Progenitor cell of endocrine pancreas (in vitro differentiated cells): ENCODE measurements at places on chromosomes 3 and 15. TPM values are rescaled to one million over a fixed set of nuclear protein-coding genes. Genes with fewer than 3 reads are reported as not detected.

The CEP152 gene
- 8.4 and 9.5 TPM in 2 replicates for total RNA-seq

The CHRNB4 gene
- 1.0 and 2.4 TPM in 2 replicates for total RNA-seq

The ISLR2 gene
- 0.14 and 0.42 TPM in 2 replicates for total RNA-seq

The CCR3 gene
- not detected in 2 replicates for total RNA-seq

The PLCB2 gene
- total RNA-seq, result 2.5 and 2.8 TPM in 2 replicates

The CAV3 gene
- total RNA-seq, result not detected in 2 replicates

The CLDN16 gene
- 0.31 TPM in 2 replicates for total RNA-seq

The RETNLB gene
- total RNA-seq, result not detected in 2 replicates

The PPP2R3A gene
- total RNA-seq, result 32.3 and 35.0 TPM in 2 replicates

DNA sequence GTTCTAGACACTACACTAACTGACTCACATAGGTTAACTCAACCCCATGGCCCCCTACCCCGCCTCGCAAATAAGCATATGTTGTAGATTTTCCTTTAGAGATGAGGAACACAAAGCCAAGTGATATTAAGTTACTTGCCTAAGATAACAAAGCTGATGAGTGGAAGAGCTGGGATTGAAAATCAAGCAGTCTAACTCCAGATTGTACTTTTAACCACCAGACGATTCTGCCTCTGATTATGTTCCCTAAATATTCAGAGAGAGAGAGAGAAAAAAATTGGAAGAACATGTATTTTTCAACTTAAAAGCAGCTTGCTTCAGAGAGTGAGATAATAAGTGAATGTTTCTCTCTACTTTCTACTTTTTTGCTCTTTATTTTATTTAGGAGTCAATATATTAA lies 66.9 kb upstream of the THBS1 start:
- H3K27me3 ChIP-seq, result peaks cover 4% of the 10 kb centered on the region
- H3K36me3 ChIP-seq, result peaks cover 1% of the 10 kb centered on the region
- DNase-seq, result no peak

- DNase-seq, result no peak
- peaks cover 10% of the 10 kb centered on the region for H3K27me3 ChIP-seq
- H3K4me1 ChIP-seq, result no peaks in the 10 kb centered on the region
- no peak overlapping the region for H3K4me3 ChIP-seq
Observed at GRCh38 chr15:25799906-25800700, 63.0 kb downstream of the ATP10A start.

DNA sequence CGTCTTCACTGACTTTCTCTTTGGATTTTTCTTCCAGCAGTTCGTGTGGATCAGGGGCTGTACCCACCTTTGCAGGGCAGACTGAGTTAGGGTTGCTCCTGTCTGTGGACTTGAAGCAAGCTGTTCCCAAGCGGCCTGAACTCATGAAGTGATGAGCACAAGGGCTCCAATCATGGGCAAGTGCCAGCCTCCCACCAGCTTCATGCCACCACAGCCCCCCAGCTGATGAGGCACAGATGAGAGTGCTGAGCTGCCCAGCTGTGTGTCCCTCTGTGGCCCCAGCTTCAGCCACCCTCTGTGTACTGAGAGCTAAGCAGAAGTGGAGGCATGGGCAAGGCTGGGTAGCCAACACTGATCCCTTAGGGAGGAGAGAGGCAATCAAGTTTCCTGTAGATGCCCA lies 3.3 kb upstream of the PLCB2 start:
- no peaks in the 10 kb centered on the region for H3K36me3 ChIP-seq
- H3K4me1 ChIP-seq, result peaks cover 1% of the 10 kb centered on the region
- no peak overlapping the region for H3K4me3 ChIP-seq
- H3K27me3 ChIP-seq, result peaks cover 61% of the 10 kb centered on the region
- no peak overlapping the region for H3K27ac ChIP-seq
- no peak for DNase-seq

DNA sequence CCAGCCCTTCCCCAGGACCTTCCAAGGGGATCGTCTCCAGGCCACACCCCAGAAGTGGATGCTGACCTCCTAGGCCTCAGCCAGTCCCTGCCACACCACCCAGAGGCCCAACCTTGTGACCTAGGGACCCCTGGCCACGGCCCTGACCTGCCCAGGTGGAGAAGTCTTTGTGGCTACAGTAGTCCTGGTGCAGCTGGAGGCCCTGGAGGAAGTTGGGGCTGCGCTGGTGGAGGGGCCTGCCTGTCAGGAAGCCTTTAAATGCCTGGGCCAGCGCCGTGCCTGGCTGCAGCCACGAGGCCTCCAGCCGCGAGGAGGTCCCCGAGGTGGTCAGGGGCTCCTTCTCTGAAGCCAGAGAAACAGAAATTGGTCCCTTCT lies 23.4 kb downstream of the PLA2G4D start:
- H3K4me3 ChIP-seq, result no peak overlapping the region
- H3K27ac ChIP-seq, result no peak overlapping the region
- peaks cover 17% of the 10 kb centered on the region for H3K27me3 ChIP-seq
- H3K4me1 ChIP-seq, result peaks cover 8% of the 10 kb centered on the region
- no peak for DNase-seq

- no peak overlapping the region for H3K4me3 ChIP-seq
- H3K27ac ChIP-seq, result peak overlapping the region; percentile 40
- DNase-seq, result no peak
Observed at GRCh38 chr3:58425782-58426181, 7.8 kb downstream of the PDHB start.

- H3K4me1 ChIP-seq, result no peaks in the 10 kb centered on the region
- peak; percentile 23 for DNase-seq
- no peak overlapping the region for H3K27ac ChIP-seq
- H3K27me3 ChIP-seq, result peaks cover 16% of the 10 kb centered on the region
- H3K36me3 ChIP-seq, result no peaks in the 10 kb centered on the region
- H3K4me3 ChIP-seq, result peak overlapping the region; percentile 65
Observed at GRCh38 chr15:100849021-100849854, 30.4 kb upstream of the ALDH1A3 start.

GRCh38 chr3:77042882-77043281 lies 3.0 kb downstream of the ROBO2 start:
- H3K27me3 ChIP-seq, result no peaks in the 10 kb centered on the region
- H3K36me3 ChIP-seq, result peaks cover 6% of the 10 kb centered on the region
- H3K4me1 ChIP-seq, result peaks cover 28% of the 10 kb centered on the region

DNA sequence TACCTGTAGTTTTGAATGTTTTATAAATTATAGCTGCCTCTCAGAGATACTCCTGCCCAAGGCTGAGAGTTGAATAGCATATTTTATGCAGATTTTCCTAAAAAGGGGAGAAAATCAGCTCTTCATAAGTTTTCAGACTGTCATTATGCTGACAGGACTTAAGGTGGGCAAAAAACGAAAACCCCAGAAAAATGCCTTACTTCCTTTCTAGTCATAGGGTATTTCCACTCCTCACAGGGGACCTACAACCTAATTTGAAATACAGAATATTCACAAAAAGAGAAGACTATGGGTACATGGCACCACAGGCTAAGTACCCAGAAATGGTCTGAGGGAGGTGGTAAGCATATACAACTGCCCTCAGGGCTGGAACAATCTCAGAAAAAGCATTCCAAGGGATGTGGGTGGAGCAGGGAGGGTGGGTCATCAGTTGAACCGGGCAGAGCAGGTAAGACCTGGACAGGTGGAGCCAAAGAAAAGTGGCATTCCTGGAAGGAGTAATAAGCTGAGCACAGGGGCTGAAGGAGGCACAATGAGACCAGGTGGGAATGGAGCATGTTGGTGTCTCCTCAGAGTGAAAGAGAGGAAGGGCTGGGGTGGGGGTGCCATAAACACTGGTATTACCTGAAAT lies 10.6 kb upstream of the OXSR1 start:
- DNase-seq, result no peak
- H3K27ac ChIP-seq, result no peak overlapping the region
- H3K36me3 ChIP-seq, result no peaks in the 10 kb centered on the region
- no peaks in the 10 kb centered on the region for H3K27me3 ChIP-seq

- no peak overlapping the region for H3K4me3 ChIP-seq
- DNase-seq, result no peak
- H3K4me1 ChIP-seq, result peaks cover 30% of the 10 kb centered on the region
- H3K27me3 ChIP-seq, result no peaks in the 10 kb centered on the region
Observed at GRCh38 chr3:124839896-124840295, 47.3 kb downstream of the ITGB5 start.

- H3K4me1 ChIP-seq, result peaks cover 11% of the 10 kb centered on the region
- no peak for DNase-seq
- no peaks in the 10 kb centered on the region for H3K27me3 ChIP-seq
- no peak overlapping the region for H3K27ac ChIP-seq
Observed at GRCh38 chr3:131972550-131972949, 62.3 kb downstream of the CPNE4 start.

GRCh38 chr3:183073839-183074238 lies 25.5 kb downstream of the MCCC1 start:
- peaks cover 47% of the 10 kb centered on the region for H3K36me3 ChIP-seq
- H3K27ac ChIP-seq, result no peak overlapping the region
- no peaks in the 10 kb centered on the region for H3K4me1 ChIP-seq

DNA sequence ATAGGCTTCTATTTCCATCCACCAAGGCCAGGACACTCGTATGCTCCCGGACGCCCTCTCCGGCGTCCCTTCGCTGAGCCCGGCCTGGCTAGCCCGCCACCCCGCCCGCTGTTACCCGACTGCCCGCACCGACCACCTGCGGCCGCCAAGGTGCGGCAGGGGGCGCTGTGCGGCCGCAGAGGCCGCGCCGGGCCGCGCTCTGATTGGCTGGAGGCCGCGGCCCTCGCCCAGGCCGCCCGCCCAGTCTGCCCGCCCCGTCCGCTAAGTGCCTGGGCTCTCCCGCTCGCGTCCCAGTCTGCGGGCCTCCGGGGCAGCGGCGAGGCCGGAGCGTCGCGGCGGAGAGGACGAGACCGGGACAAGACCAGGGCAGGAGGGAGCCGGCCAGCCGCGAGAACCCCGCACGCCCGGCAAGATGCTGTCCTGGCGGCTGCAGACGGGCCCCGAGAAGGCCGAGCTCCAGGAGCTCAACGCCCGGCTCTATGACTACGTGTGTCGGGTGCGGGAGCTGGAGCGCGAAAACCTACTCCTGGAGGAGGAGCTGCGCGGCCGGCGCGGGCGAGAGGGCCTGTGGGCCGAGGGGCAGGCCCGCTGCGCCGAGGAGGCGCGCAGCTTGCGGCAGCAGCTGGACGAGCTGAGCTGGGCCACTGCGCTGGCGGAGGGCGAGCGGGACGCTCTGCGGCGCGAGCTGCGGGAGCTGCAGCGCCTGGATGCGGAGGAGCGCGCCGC lies at the start of gene SYNM:
TSS of gene SYNM (plus strand) at position 293 of the 726 bp plus-strand sequence. CDS start at position 413, 120 bp downstream.
- H3K4me1 ChIP-seq, result no peaks in the 10 kb centered on the region
- H3K27ac ChIP-seq, result no peak within 1 kb of the TSS

DNA sequence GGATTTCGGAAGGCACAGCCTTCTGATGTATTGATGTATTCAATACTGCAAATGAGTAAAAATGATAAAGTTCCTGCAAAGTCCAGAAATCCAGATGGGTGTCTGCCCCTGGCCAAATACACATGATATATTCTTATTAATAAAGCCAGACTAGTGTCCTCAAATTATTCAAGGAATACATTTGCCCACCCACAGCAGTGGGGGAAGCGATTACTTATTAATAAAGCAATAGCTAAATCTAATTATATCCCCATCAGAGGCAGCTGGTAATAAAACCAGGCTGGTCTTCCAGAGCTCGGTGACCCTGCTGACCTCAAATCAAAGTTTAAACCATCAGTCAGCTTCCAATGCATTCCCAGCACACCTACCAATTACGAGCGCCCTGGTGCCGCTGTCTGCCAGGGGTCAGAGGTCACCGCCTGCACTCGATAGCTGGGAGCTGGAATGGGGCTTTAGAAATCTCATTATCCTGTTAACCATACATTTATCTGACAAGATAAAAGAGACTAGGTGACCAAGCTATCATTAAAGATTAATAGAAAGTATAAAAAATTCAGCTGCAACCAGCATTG lies 330.3 kb downstream of the UACA start:
- peaks cover 64% of the 10 kb centered on the region for H3K27me3 ChIP-seq
- no peak overlapping the region for H3K27ac ChIP-seq
- H3K4me1 ChIP-seq, result peaks cover 15% of the 10 kb centered on the region
- H3K4me3 ChIP-seq, result no peak overlapping the region
- H3K36me3 ChIP-seq, result no peaks in the 10 kb centered on the region

GRCh38 chr3:183582161-183582560 lies 26.7 kb upstream of the KLHL6 start:
- no peak overlapping the region for H3K4me3 ChIP-seq
- DNase-seq, result no peak
- peaks cover 12% of the 10 kb centered on the region for H3K27me3 ChIP-seq
- no peak overlapping the region for H3K27ac ChIP-seq
- no peaks in the 10 kb centered on the region for H3K36me3 ChIP-seq
- H3K4me1 ChIP-seq, result peaks cover 20% of the 10 kb centered on the region

DNA sequence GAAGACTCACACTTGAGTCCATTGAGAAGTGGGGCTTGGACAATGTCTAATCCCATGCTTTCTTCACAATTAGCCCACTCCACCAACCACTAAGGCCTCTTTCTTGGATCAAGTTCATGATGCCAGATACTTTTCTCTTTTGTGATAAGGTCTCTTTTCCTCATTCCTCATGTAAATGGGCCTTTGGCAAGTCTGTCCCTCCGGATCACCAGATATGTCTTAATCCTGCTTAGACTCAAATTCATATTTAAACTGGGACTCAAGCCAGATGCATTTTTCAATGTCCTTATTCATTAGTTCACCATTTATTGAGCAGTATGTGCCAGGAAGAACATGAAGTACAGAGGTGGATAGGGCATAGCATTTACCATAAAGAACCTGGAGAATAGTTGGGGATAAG lies 671.1 kb downstream of the TBL1XR1 start:
- no peak overlapping the region for H3K4me3 ChIP-seq
- no peaks in the 10 kb centered on the region for H3K36me3 ChIP-seq
- H3K27me3 ChIP-seq, result no peaks in the 10 kb centered on the region

DNA sequence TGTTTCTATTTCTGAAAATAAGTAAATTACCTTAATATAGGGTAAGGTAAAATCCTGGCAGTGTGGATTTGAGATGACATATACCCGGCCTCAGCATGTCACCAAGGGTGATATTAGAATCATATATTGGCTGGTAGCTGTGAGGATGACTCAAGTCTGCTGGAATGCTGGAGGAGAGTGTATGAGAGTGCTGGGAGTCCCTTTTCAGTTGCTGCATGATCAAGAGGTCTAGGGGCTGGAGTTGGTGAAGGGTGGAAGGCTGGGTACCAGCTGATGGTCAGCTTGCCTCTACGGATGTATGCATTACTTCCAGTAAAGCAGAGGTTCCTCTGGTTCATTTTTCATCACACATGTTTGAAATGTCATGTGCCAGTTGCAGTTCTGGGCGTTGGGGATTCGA lies 40.6 kb downstream of the SLC25A26 start:
- no peak overlapping the region for H3K27ac ChIP-seq
- no peak for DNase-seq
- H3K27me3 ChIP-seq, result no peaks in the 10 kb centered on the region
- H3K4me1 ChIP-seq, result no peaks in the 10 kb centered on the region
- H3K36me3 ChIP-seq, result peaks cover 4% of the 10 kb centered on the region

DNA sequence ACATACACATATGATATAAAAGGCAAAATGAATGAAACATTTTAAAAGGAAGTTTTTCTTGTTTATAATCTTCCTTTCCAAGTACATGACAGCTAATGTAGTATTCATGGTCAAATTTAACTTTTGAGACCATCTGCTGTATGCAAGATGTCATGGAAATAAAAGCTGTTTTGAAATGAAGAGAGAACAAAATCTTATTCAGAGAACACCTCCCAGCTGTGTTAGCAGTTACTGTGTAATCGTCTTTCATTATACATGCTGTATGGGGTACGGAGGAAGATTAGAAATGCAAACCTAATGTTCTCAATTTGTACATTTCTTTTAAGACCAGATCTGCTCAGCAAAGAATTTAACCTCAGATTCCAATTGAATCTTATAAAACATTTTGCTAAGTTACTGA lies 1182.3 kb downstream of the OTOL1 start:
- no peaks in the 10 kb centered on the region for H3K27me3 ChIP-seq
- H3K27ac ChIP-seq, result no peak overlapping the region
- no peaks in the 10 kb centered on the region for H3K36me3 ChIP-seq
- no peak for DNase-seq

GRCh38 chr15:69979262-69979661 lies 118.5 kb downstream of the TLE3 start:
- no peaks in the 10 kb centered on the region for H3K4me1 ChIP-seq
- H3K4me3 ChIP-seq, result no peak overlapping the region
- H3K27ac ChIP-seq, result no peak overlapping the region

- no peak for DNase-seq
- H3K27ac ChIP-seq, result no peak overlapping the region
- no peak overlapping the region for H3K4me3 ChIP-seq
Observed at GRCh38 chr3:63538919-63539318, 113.6 kb upstream of the SNTN start.
